ENCODE measurements at places on chromosomes 4 and X.

GRCh38 chr4:858831-859451, 33.0 kb upstream of the CPLX1 start:
- no peak for DNase-seq

DNA sequence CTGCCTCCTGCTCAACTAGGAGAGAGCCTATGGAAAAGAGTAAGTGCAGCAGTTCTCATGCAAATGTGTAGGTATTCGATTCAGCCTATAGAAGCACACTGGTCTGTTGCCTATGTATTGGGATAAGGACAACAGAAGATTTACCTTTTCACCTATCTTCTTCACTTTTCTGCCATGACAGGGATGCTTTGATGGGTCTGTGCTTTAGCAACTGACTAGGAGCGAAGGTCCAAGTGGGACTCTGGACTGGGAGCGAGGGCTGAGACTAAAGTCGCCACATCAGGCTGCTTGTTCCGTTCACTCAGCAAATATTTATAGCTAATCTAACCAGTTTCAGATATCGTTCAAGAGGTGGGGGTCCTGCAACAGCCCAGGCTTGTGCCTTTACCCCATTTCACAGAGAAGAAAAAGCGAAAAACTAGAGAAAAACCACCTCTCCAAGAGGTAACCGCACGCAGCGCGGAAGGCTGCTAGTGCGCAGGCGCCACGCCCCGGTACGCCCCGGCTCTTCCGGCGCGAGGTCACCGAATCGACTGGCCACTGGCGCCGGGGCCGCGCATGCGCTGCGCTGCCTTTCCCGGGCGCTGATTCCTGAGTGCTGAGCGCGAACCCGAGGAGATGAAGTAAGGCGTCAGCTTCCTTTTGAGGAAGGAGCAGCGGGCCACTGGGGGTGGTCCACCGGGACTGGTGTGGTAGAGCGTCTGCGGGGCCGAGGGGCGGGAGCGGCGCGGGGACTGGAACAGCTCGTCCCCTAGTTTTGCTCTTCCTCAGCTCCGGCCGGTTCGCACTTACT, at the start of gene RBMX2:
Gene RBMX2 (plus strand): TSS at position 573 of the 793 bp plus-strand sequence. CDS start 46 bp downstream, at position 619.
- peak; percentile 78 for DNase-seq

DNA sequence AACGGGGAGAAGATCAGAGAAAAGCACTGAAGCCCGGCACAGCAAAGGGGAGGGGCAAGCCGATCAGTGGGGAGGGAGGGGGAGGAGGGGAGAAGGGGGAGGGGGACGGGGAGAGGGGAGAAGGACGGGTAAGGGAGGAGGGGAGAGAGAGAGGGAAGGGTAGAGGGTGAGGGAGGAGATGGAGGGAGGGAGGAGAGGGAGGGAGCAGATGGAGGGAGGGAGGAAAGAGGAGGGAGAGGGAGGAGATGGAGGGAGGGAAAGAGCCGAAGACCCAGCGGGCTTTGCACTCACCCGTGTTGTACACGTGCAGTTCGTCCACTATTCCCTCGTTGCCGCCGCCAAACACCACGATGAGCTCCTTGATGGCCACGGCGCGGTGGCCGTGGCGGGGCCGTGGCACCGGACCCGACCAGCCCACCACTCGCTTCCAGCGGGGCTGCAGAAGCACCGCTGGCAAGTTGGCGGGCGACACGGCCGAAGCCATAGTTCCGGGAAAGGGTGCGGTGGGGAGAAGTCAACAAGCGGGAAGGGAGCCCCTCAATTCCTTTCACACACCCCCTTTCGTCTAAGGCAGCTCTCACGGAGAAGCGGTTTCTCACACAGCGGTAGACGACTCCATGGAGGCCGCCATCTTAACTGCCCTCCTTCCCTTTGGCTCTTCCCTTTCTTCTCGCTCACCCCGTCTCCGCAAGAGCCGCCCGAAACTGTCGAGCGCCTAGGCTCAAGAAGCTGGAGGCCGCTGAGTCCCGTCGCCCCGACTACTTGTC, 1.1 kb downstream of the HCFC1 start:
- DNase-seq = peak; percentile 56

DNA sequence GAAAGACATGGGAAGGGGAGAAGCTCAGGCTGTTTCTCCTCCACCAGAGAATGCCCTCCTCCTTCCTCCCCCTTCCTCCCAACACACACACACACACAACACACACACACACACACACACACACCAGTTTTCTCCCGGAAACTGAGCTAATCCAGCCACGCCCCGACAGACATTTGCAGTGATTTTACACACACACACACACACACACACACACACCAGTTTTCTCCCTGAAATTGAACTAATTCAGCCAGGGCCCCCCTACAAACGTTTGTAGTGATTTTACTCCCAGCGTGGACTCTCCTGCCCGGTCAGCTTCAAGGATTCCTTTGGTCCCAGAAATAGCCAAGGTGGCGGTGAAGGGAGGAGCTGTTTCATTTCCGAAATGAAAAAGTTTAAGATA, 32.9 kb upstream of the STX18 start:
- peak; percentile 64 for DNase-seq

- DNase-seq = no peak
Observed at GRCh38 chrX:20116087-20116576, 575 bp downstream of the MAP7D2 start.

- DNase-seq = no peak
Observed at GRCh38 chr4:14827111-14827510, 175.2 kb upstream of the CPEB2 start.

DNA sequence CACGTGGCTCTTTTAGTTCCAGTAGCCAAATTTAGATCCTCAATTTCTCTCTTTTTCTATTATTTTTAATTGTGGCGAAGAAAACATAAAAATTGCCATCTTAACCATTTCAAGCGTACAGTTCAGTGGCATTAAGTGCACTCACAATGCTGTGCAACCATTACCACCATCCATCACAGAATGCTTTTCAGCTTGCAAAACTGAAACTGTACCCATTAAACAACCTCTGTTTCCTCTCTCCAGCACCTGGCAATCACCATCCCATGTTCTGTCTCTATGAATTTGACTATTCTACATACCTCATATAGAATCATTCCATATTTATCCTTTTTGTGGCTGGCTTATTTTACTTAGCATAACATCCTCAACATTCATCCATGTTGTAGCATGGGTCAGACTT, 74.9 kb downstream of the METTL14 start:
- DNase-seq = no peak

- DNase-seq = no peak
Observed at GRCh38 chrX:12906046-12906761, at the start of gene TLR8. TSS of gene TLR8 (plus strand) at chrX:12906620. CDS start at chrX:12906707, 87 bp downstream.

- DNase-seq = no peak
Observed at GRCh38 chrX:23637187-23637586, 30.1 kb upstream of the PRDX4 start.

- no peak for DNase-seq
Observed at GRCh38 chr4:173464481-173464880, 65.5 kb downstream of the HAND2 start.

DNA sequence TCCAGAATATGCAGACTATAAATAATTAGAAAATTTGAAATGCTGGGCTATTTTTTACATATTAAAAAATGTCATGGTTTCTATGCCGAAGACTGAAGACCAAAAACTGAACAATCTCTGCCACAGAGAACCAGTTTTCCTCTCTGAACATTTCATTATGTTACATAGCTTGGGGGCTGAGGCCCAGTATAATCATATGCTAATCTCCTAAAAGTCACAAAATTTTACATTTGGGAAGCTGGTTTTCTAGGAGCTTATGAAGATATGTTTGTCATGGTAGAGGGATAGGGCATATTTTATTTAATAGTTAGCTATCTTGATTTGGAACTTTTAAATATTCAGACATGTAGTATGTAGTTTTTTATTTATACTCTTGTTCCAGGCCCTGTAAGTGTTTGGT, 167.8 kb downstream of the GPAT3 start:
- no peak for DNase-seq

- no peak for DNase-seq
Observed at GRCh38 chrX:96824166-96824565, 59.5 kb upstream of the RPA4 start.

DNA sequence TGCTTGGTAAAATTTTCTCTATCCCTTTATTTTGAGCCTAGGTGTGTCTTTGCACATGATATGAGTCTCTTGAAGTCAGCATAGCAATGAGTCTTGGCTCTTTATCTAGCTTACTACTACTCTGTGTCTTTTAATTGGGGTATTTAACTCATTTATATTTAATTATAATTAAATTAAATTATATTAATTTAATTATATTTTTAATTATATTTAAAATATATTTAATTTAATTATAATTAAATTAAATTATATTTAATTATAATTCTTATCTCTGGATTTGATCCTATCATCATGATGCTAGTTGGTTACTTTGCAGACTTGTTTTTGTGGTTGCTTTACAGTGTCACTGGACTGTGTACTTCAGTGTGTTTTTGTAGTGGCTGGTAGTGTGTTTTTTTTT, 201.2 kb upstream of the ITM2A start:
- no peak for DNase-seq

DNA sequence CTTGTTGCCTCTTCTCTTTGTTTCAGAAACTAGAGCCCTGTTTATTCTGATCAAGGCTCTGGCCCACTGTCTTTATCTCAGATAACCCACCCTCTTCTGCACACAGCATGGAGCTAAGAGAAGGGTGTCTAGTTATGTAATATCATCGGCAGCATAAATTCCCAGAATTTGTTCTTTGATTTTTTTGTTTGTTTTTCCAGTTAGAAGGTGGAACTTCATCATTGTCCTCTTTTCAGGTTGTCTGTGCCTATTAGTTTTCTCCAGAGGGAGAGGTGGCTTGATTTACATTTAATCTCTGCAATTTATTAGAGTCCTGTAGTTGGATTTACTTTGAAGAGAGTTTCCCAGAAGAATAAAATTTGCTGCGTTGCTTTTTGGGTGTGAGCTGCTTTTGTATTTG, 15.2 kb upstream of the F11 start:
- DNase-seq = no peak

- DNase-seq = peak; percentile 38
Observed at GRCh38 chrX:39242187-39242586, 440.9 kb downstream of the MID1IP1 start.

GRCh38 chr4:102707150-102707549, 53.6 kb downstream of the MANBA start:
- no peak for DNase-seq

DNA sequence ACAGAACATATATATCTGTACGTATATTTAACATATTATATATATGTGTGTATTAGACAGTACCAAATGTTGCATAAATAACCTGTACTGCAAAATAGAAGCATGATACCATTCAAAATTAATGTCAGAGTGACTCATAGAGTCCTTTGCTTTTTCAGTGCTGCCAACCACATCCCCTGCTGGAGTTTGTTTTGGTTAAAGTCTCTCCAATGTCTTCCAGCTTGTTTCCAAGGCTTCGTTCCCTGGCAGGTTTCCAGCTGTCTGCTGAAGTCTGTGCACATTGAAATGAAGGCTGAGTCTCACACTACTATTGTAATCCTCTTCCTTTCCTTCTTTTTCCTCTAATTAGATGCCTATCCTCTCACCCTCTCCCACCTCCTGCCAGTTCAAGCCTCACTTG, 14.9 kb downstream of the NRK start:
- DNase-seq = no peak

DNA sequence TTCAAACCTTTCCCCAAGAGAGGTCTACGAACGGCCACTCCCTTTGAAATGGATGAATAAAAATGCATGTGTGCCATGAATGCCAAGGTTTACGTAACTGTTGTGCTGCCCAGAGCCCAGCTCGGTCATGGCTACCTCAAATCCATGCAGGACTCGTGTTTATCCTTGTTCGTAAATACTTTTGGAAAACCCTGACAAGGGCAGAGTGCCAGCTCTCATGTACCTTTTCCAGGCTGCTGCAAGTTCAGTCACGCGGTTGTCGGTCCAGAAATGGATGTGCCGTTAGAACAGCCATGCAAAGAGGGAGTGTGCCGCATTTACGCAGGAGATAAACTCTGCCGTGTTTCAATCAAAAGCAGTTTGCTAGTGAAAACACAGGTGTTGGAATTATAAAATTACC, 123.4 kb downstream of the AMELX start:
- no peak for DNase-seq

DNA sequence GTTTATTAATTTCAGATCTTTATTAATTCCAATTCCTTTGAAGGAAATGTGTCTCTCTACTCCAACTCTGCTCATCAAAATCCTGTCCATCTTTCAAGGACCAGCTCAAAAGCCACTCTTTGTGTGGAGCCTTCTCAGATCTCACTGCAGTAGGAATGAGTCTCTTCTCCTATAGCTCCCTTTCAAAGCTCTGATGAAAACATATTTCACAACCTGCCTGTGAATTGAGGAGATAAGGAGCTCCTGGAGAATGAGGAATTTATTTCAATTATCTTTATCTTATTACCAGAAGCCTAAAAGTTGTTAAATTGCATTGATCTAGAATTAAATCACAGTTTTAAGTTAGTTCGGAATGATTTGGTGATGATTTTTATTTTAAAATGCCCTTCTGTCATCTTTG, 92.6 kb upstream of the TRPC3 start:
- DNase-seq = no peak

- DNase-seq = peak; percentile 47
Observed at GRCh38 chrX:107537815-107538214, 88.4 kb downstream of the FRMPD3 start.

GRCh38 chr4:160038615-160039014, 935.7 kb downstream of the RAPGEF2 start:
- no peak for DNase-seq

- no peak for DNase-seq
Observed at GRCh38 chr4:186032259-186032658, 36.7 kb upstream of the TLR3 start.

DNA sequence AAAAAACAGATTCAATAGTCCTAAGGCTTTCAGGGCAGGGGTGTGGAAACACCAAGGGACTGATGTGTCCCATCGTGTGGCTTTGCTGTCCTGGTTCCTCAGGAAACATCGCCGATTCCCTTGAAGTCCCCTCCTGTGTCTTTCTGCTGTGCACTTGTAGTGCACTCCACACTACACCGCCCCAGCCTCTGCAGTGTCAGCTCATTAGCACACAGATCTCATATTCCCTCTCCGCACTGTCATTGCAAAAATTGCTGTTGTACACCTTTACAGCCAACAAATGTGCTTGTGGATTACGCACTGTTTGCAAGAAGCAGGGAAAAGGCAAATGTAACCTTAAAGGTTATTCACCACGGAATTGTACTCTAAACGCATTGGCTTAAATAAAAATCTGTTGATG, 5.3 kb downstream of the GRIA3 start:
- no peak for DNase-seq

DNA sequence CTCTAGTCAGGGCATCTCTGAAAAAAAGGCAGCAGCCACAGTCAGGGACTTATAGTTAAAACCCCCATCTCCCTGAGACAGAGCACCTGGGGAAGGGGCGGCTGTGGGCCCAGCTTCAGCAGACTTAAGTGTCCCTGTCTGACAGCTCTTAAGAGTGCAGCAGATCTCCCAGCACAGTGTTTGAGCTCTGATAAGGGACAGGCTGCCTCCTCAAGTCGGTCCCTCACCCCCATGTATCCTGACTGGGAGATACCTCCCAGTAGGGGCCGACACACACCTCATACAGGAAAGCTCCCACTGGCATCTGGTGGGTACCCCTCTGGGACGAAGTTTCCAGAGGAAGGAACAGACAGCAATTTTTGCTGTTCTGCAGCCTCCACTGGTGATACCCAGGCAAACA, 129.0 kb downstream of the ANXA5 start:
- no peak for DNase-seq

GRCh38 chrX:11567528-11568220, 98.0 kb downstream of the ARHGAP6 start:
- DNase-seq = no peak

Measured in CD4-positive, alpha-beta T cell treated with Interleukin-17A for 1 hour (primary cell).